Colonic mucosa (tissue), 4 donors: ENCODE measurements at places on chromosomes 2 and 18. TPM values are rescaled to one million over a fixed set of nuclear protein-coding genes. Genes with fewer than 3 reads are reported as not detected.

GRCh38 chr18:68148863-68149262 is 566.0 kb downstream of the TMX3 start:
- H3K4me1 ChIP-seq: no peaks in the 10 kb centered on the region
- no peak for DNase-seq
- no peaks in the 10 kb centered on the region for H3K36me3 ChIP-seq

- no peaks in the 10 kb centered on the region for H3K4me1 ChIP-seq
- H3K27me3 ChIP-seq: no peaks in the 10 kb centered on the region
- DNase-seq: no peak
- H3K4me3 ChIP-seq: no peak overlapping the region
Observed at GRCh38 chr2:173001664-173002604, 73.7 kb upstream of the MAP3K20 start.

DNA sequence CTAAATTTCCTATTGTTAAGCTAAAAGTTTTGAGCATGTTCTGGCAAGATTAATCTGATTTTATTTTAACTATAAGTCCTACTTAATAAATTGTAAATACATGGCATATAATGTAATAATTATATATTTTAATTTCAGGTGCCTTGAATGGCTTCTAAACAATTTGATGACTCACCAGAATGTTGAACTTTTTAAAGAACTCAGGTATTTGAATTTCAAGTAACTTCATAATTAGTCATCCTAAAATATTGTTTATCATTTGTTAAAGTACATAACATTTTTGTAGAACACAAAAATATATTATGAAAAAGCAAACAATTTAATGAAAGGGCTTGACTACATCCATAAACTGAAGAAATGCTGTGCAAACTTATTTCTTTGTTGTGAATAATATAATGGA is 14.5 kb downstream of the GMCL1 start:
- no peak overlapping the region for H3K4me3 ChIP-seq
- DNase-seq: no peak
- no peaks in the 10 kb centered on the region for H3K4me1 ChIP-seq
- no peak overlapping the region for H3K27ac ChIP-seq

MZT2A gene
- total RNA-seq: 125 TPM

DNA sequence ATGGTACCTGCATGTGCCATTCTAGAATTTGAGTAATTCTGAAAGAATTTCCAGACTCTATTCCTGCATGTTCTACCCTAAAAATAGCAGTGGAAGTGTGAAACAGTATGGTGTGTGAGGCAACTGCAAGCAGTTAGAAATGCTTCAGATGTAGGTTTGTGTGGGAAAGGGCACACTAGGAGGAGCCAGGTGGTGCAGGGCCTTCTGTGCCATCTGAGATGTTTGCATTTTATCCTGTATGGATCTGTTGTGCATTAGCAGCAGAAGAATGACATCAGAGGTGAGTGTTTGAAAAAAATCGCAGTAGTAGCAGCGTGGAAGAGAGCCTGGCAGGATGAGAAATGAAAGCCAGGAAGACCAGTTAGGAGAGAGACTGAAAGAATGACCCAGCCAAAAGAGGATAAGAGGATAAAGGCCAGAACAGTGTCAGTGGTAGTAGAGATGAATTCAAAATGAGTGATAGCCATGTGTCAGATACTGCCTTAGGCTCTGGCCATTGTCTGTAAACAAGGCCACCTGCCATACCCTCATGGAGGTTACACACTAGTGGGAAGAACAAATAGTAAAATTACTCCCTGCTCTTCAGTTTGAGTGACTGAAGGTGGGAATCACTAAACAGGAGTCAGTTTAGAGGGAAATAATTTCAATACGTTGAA is 142.2 kb downstream of the PKP4 start:
- H3K36me3 ChIP-seq: no peaks in the 10 kb centered on the region
- H3K4me1 ChIP-seq: no peaks in the 10 kb centered on the region
- no peak for DNase-seq
- no peaks in the 10 kb centered on the region for H3K27me3 ChIP-seq
- H3K4me3 ChIP-seq: no peak overlapping the region

DNA sequence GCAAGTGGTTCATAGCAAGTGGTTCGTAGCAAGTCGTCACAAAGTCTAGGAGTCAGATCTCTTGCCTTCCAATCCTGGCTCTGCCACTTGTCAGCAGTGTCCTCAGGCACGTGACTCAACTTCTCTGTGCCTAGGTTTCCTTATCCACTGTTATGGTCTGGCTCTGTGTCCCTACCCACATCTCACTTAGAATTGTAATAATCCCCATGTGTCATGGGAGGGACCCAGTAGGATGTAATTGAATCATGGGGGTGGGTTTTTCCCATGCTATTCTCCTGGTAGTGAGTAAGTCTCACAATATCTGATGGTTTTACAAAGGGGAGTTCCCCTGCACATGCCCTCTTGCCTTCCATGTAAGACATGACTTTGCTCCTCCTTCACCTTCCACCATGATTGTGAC is 51.8 kb upstream of the AP1S3 start:
- no peaks in the 10 kb centered on the region for H3K27me3 ChIP-seq
- no peak overlapping the region for H3K27ac ChIP-seq
- H3K4me3 ChIP-seq: no peak overlapping the region
- no peaks in the 10 kb centered on the region for H3K4me1 ChIP-seq
- peaks cover 7% of the 10 kb centered on the region for H3K36me3 ChIP-seq

DNA sequence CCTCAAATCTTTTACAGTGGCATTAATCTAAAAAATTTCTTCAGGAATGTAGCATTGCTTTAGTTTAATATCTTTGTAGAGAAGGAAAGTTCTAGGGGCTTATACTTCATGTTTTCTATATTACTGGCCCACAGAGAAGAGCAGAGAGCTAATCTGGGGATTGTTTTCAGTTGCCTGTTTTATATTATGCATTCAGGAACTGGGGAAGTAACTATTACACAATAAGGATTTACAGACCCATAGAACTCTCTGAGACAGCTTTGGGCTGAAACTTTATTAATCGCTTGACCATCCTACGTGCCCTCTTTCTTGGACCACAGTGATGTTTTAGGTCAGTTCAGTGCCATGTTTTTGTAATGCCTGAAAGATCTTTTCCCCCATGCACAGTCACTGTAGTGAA is 29.9 kb downstream of the BIRC6 start:
- H3K36me3 ChIP-seq: no peaks in the 10 kb centered on the region
- H3K27me3 ChIP-seq: no peaks in the 10 kb centered on the region
- H3K4me1 ChIP-seq: no peaks in the 10 kb centered on the region
- H3K4me3 ChIP-seq: no peak overlapping the region
- DNase-seq: no peak

THSD7B gene
- total RNA-seq: 0.29 TPM

NPAS2 gene
- total RNA-seq: 33.9 TPM

TAF4B gene
- 2.5 TPM for total RNA-seq

- no peak overlapping the region for H3K4me3 ChIP-seq
- peaks cover 5% of the 10 kb centered on the region for H3K4me1 ChIP-seq
- H3K27me3 ChIP-seq: no peaks in the 10 kb centered on the region
- no peaks in the 10 kb centered on the region for H3K36me3 ChIP-seq
- no peak for DNase-seq
Observed at GRCh38 chr18:32276256-32276655, 86.4 kb downstream of the MEP1B start.

DNA sequence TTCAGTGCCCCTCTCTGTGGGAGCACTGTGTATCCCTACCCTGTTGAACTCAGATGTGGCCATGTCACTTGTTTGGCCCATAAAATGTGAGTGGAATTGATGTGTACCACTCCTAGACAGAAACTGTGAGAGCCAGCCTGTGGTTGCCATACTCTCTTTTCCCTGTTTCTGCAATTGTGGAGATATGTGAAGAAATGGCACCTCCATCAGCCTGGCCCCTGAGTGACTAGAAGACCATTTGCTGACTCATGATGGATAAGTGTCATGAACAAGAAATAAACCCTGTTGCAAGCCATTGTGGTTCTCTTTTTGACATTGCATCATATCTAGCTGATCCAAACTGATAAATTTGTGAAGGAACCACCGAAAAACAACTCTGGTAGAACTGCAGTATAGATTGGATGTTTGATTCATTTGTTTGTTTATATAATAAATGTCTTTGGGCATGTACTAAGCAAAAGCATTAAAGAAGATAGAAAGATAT is 214.5 kb upstream of the FBXO11 start:
- H3K36me3 ChIP-seq: no peaks in the 10 kb centered on the region
- DNase-seq: no peak
- H3K27ac ChIP-seq: no peak overlapping the region
- no peak overlapping the region for H3K4me3 ChIP-seq

DNA sequence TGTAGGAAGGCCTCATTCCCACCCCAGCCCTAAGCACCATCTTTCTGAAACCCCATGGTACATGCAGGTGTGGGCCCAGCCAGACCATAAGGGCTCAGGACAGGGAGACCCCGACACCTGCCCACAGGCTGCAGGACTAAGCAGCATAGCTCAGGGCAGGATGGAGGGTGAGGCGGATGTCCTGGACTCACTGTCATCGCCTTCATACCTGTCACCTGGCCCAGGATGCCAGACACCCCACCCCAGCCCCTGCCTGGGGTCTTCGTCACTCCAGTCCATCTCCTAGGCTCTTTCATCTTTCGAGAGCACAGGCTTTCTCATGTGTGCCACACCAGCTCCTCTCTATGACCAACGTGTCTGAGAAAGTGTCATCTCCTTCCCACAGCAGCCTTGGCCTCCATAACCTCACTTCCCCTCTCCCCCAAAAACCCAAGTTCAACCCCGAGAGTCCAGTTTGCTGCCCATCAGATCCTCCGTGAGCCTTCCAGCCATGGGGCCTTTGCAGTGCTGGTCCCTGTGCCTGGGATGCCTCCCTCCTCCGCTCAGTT is 71.5 kb downstream of the EMX1 start:
- DNase-seq: no peak
- no peak overlapping the region for H3K27ac ChIP-seq
- H3K27me3 ChIP-seq: no peaks in the 10 kb centered on the region

- no peak for DNase-seq
- H3K27ac ChIP-seq: no peak overlapping the region
- no peaks in the 10 kb centered on the region for H3K27me3 ChIP-seq
- H3K36me3 ChIP-seq: no peaks in the 10 kb centered on the region
Observed at GRCh38 chr18:56795381-56795780, 144.2 kb downstream of the WDR7 start.

CYTIP gene
- 8.0 TPM for total RNA-seq

DPP4 gene
- 25.5 TPM for total RNA-seq

- H3K36me3 ChIP-seq: no peaks in the 10 kb centered on the region
- no peak for DNase-seq
- no peak overlapping the region for H3K4me3 ChIP-seq
- H3K27me3 ChIP-seq: no peaks in the 10 kb centered on the region
- no peaks in the 10 kb centered on the region for H3K4me1 ChIP-seq
Observed at GRCh38 chr2:85445316-85446295, 27.1 kb downstream of the SH2D6 start.

SERPINB12 gene
- not detected for total RNA-seq

DNA sequence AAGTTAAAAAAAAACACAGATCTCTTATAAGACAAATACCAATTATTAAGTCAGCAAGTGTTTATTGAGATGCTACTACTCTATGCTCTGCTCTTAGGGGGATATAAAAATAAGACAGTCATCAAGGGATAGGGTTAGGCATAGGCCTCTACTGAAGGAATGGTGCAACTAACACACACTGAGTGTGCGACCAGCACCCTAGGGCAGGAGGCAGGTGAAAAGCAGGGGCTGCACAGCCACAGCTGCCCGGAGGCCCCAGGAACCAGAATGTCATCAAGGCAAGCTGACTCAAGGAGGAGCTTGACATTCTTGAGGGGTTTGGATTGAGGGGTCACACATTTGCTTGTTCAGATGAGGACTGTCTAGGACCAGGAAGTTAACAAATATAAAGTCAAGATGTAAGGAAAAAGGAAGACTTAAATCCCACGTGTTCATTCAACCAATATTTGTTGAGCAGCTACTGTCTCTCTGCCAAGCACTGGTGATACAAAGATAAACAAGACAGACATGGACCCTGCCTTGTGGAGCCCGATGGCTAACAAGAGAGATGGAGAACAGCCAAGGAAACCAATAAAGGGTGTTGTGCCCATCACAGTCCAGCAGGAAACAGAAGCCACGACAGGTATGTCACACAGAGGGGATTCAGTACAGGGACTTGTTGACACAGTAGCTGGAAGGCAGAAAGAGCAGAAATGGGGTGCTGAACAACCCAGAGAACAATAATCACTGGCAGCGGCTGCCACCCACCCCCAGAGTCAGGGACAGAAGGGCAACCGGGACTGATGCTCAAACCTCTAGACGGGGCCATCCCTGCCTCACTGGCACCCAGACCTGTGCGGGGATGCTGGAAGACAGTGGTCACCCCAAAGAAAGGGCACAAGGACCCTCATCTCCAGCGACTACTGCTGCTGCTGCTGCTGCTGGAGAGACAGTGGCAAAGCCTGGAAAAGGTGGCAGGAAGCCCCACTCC is 45.8 kb upstream of the MAL start:
- H3K36me3 ChIP-seq: no peaks in the 10 kb centered on the region
- H3K4me3 ChIP-seq: no peak overlapping the region
- no peak for DNase-seq

GRCh38 chr18:41396861-41397260 is 558.2 kb upstream of the PIK3C3 start:
- no peaks in the 10 kb centered on the region for H3K27me3 ChIP-seq
- no peak for DNase-seq
- no peaks in the 10 kb centered on the region for H3K4me1 ChIP-seq
- H3K36me3 ChIP-seq: no peaks in the 10 kb centered on the region
- H3K4me3 ChIP-seq: no peak overlapping the region
- H3K27ac ChIP-seq: no peak overlapping the region

- no peak overlapping the region for H3K4me3 ChIP-seq
- H3K36me3 ChIP-seq: no peaks in the 10 kb centered on the region
- DNase-seq: no peak
- no peaks in the 10 kb centered on the region for H3K27me3 ChIP-seq
- no peak overlapping the region for H3K27ac ChIP-seq
Observed at GRCh38 chr2:98907385-98907784, 28.6 kb downstream of the CRACDL start.

- no peaks in the 10 kb centered on the region for H3K36me3 ChIP-seq
- H3K4me3 ChIP-seq: no peak overlapping the region
- no peaks in the 10 kb centered on the region for H3K4me1 ChIP-seq
- no peak overlapping the region for H3K27ac ChIP-seq
- no peaks in the 10 kb centered on the region for H3K27me3 ChIP-seq
- DNase-seq: no peak
Observed at GRCh38 chr2:24872344-24873115, 47.5 kb downstream of the ADCY3 start.

DUSP2 gene
- 1.6 TPM for total RNA-seq

DNA sequence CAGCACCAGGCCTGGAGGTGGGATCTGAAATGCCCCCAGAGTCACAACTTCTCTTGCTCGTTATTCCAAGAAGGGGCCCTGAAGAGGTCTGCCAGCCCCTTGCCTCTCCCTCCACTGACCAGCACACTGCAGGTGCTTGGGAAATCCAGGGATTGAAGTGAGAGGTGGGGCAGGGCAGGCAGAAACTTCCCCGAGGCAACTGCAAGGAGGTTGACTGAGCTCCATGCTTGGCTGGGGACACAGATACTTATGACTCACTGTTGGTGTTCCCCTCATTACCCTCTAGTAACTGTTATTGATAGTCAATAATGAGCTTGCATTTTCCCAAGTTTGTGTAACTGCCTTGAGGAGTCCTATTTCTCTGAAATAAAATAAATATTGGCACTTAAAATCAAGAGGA is 47.5 kb downstream of the MARCO start:
- H3K36me3 ChIP-seq: no peaks in the 10 kb centered on the region
- H3K4me1 ChIP-seq: no peaks in the 10 kb centered on the region

GRCh38 chr2:164766954-164767320 is 74.7 kb downstream of the COBLL1 start:
- no peaks in the 10 kb centered on the region for H3K27me3 ChIP-seq
- H3K4me3 ChIP-seq: no peak overlapping the region
- no peaks in the 10 kb centered on the region for H3K4me1 ChIP-seq
- DNase-seq: no peak

TTC32 gene
- total RNA-seq: 9.3 TPM

GRCh38 chr18:525036-525797 is 24.7 kb upstream of the COLEC12 start:
- no peaks in the 10 kb centered on the region for H3K27me3 ChIP-seq
- H3K4me3 ChIP-seq: no peak overlapping the region
- DNase-seq: no peak
- H3K27ac ChIP-seq: no peak overlapping the region
- H3K36me3 ChIP-seq: no peaks in the 10 kb centered on the region
